BJ (cell line): ENCODE measurements at places on chromosomes 4 and X.

- no peak for DNase-seq
Measured at GRCh38 chrX:147710301-147710700, 201.4 kb upstream of the FMR1 start.

- DNase-seq = no peak
Measured at GRCh38 chr4:181970366-181970765, 272.8 kb upstream of the TENM3 start.

GRCh38 chrX:1416965-1417760 lies 25.2 kb upstream of the SLC25A6 start:
- no peak for DNase-seq

DNA sequence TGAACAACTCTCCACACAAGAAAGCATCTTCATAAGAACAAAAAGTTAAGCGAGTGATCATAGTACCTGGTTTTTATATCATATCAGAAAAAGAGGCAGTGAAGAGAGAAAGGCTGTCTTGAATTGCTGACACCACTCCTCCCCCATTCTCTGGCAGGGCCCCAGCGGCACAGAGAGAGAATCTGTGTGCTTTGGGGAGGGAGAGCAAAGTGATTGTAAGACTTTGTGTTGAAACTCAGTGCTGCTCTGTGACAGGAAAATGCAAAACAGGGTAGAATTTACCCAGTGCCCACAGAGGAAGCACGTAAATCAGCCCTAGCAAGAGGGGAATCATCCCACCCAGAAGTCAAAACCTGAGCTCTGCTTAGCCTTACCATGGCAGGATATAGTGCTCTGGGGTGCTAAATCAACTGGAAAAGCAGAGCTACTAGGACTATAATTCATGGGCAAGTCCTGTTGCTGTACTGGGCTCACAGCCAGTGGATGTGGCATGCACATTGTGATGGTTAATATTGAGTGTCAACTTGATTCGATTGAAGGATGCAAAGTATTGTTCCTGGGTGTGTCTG lies 174.6 kb downstream of the PRR32 start:
- no peak for DNase-seq

DNA sequence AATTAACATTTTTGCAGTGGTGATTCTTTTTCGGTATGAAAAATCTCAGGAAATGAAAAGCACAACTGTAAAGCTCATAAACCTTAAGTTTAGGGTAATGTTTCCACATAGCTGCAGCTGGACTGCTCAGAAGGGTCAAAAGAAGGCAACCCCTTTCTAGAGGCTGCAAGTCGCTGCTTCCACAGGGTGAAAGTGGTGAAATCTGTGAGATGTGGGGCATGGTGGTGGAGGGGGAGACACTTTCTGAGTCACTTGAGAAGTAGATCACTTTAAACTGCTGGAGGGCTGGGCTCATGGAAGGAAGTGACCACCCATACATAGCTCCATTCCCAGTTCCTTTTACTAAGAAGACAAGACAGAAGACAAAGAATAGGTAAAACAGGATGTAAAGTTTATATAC lies 8.7 kb downstream of the SFRP2 start:
- no peak for DNase-seq

- no peak for DNase-seq
Measured at GRCh38 chr4:74733756-74734155, 60.6 kb downstream of the BTC start.

- no peak for DNase-seq
Measured at GRCh38 chr4:145842224-145842887, 96.3 kb downstream of the ZNF827 start.

- DNase-seq = no peak
Measured at GRCh38 chr4:109155682-109156283, 146.7 kb downstream of the COL25A1 start.

DNA sequence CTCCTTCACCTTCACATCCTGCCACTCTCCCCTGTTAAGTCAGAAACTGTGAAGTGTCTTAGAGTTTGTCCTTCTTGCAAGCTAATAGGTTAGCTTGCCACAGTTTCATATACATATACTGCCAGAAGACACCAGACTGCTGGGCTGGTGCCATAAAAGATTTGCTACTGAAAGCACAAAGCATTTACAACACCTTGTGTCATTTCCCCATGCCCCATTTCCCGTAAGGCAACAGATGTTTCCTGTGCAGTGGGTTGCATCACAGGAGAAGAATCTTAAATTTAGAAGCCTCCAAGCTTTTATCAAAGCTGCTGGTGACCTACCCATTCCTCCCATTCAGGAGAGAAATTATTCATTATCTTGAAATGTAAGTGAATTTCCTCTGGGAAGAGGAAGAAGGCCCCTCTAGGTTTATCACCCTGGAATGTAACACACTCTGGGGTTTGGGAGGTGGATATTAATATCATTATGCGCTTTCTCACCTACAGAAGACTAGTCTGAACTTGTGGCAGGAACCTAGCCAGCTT lies 34.5 kb upstream of the RAB33B start:
- DNase-seq = peak; percentile 43

- no peak for DNase-seq
Measured at GRCh38 chr4:89511776-89512175, 204.2 kb upstream of the GPRIN3 start.

GRCh38 chrX:11540532-11541377 lies 125.0 kb downstream of the ARHGAP6 start:
- no peak for DNase-seq

DNA sequence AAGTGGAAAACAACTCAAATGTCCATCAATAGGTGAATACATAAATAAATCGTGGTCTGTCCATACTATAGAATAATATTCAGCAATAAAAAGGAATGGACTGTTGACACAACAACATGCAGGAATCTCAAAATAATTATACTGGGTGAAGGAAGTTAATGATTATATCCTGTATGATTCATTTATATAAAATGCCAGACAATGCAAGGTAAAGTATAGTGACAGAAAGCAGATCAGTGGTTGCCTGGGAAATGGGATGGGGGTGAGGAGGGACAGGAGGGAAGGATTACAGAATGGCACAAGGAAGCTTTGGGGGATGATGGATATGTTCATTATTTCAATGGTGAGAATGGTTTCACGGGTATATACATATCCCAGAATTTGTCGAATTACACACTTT lies 12.3 kb downstream of the PYURF start:
- no peak for DNase-seq

- DNase-seq = no peak
Measured at GRCh38 chr4:100023800-100024199, 73.7 kb upstream of the H2AZ1 start.

DNA sequence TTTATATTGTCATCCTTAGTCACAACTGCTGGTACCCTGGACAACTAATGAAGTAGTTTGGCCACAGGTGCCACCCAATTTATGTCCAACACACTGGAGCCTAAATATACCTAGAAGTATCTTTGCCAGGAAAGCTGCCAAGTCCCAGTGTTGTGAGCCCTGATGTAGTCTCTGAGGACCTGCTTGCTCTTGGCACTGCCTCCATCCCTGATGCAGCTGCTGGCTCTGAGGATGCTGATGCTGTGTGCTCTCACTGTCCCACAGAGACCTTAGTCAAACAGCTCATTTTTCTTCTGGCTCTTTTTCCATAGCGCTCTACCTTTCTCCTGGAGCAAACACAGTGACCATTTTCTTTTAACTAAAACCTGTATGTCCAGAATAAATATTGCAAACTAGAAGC lies 1535.4 kb upstream of the ADGRL3 start:
- DNase-seq = no peak

DNA sequence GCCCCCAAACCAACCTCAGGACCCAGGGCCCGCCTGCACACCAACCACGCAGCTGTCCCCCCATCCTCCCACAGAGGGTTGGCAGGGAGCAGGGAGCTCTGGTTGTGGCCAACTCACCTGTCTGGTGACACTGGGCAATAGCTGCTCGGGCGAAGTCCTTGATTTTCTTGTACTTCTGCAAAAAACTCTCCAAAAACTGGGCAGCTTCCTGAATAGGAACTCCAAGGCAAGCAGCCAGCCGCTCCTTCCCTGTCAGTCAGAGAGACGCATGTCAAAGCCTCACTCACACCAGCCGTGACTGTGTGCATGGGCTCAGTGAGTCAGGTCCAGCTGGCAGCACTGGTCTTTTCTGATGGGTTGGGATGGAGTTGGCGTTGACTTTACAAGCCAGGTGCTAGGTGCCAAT lies 26.4 kb downstream of the NAT8L start:
- no peak for DNase-seq

- DNase-seq = no peak
Measured at GRCh38 chr4:72243641-72244040, 211.8 kb downstream of the NPFFR2 start.

DNA sequence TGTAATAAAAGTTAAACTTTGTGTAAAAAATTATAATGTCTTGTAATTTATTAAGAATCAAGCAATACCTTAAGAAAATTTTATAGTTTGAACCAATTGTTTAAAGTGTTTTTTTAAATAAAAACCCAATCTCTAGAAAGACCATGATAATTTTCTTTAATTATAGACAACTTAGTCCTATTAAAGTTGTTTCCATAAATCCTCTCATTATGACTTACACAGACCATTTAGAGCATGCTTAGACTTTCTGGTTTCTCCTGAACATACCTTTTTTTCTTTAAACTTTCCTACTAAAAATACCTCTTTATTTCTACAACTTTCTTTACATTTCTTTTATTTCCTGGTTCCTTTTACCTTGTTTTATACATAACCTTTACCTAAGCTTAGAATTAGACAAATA lies 837.4 kb downstream of the PCDH19 start:
- DNase-seq = no peak

DNA sequence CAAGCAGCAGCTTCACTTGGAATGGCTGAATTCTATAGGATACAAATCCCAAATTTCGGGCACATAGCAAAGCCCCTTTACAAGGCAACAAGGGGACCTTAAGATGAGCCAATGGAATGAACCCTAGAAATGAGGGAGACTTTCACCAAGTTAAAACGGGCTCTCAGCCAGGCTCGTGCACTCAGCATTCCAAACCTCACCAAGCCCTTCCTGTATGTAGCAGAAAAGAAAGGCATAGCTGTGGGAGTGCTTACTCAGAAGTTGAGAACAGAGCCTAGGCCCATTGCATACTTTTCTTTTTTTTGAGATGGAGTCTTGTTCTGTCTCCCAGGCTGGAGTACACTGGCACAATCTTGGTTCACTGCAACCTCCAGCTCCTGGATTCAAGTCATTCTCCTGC lies 10.8 kb upstream of the HERC5 start:
- DNase-seq = no peak

DNA sequence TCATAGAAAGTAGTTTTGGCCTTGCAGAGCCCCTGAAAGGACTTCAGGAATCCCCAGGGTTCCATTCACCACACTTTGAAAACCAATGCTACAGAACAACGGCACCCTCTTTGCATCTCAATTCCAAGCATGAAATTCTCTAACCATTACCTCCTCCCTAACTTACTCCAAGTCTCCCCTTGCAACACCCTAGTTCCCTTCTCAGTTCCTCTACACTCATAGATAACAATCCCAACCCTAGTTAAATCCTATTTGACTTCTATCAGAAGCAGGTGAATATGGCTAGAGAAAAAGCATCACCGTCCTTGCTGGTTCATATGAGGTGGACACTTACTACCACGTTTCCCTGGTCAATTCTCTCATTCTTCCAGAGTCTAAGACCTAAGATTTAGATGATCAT lies 2.4 kb downstream of the RCHY1 start:
- DNase-seq = no peak

- DNase-seq = no peak
Measured at GRCh38 chr4:90061881-90062280, 65.3 kb upstream of the CCSER1 start.

DNA sequence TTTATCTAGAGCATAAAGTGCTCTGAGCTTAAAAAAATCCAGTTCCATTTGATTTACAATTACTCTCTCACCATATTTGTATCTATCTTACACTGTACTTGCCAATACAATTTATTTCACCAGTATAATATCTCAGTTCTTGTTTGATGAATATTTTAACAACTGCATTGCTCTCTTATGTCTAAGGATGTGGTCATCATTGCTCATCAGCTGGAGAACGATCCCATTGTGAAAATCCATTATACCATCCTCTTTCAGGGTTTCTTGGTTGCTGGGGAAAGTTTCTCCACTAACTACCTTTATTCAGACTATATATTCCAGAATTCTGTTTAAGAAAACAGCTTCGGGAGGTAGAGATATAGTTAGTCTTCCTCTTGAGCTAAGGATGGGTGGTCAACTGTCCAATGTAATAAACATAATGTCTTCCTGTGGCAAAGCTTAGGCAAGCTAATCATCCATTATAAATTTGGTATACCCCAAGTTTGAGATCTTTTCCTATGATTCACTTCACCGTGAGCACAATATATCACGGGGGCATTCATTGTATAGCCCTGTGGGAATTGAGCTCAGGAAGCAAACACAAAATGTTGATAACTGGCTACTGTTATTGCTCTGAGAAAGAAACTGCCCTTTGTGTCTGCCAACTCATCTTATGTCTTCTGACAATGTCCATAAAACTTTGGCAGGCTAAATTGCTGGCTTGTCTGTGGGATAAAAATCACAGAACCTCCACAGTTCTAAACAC lies 2361.9 kb downstream of the ARAP2 start:
- no peak for DNase-seq

- no peak for DNase-seq
Measured at GRCh38 chrX:77564823-77565222, 117.6 kb downstream of the FGF16 start.

GRCh38 chr4:75584067-75584466 lies 28.2 kb downstream of the ODAPH start:
- no peak for DNase-seq

- DNase-seq = no peak
Measured at GRCh38 chr4:3225936-3226335, 23.0 kb upstream of the MSANTD1 start.

DNA sequence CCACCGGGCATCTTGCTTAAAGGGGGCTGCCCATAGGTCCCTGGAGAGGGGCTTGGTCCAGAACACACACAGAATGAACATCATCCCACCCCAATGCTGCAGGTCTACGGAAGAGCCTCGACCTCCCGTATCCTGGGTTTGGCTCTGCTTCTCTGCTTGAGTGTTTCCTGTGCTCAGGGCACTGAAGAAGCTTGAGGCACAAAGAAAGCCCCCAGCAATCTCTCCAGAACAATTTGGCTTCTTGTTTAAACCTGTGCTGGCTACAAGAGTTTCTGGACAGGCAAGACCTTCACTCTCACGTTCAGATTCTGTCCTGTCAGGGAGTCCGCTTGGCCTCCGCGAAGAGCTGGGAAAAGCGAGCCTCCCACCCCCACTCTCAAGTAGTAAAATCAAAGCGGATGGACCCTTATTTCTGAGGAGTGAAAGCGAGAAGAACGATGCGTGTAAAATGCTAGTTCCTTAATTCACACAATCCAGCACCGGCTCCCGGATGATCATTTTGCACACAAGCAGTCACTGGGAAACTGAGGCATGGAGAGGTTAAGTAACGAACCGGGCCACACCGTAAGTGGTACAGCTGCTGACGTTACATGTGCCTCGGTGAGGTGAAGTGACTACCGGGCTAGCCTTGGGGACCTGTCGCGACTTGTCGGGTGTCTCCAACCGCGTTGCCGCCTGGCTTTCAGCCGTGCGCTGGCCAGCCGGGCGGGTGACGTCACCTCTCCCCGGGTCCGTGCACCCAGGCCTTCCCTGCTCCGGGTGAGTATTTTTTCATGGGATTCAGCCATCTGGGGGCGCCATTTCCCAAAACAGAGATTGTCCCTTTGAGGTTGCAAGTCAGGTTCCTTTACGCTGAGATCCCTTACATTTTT lies 3.1 kb upstream of the SFRP2 start:
- no peak for DNase-seq

GRCh38 chrX:74178536-74178935 lies 125.4 kb upstream of the ZCCHC13 start:
- DNase-seq = no peak

GRCh38 chr4:124953061-124953460 lies 240.5 kb upstream of the ANKRD50 start:
- DNase-seq = peak; percentile 35
